ENCODE measurements at places on chromosomes 12 and 14. TPM values are rescaled to one million over a fixed set of nuclear protein-coding genes. Genes with fewer than 3 reads are reported as not detected.

DNA sequence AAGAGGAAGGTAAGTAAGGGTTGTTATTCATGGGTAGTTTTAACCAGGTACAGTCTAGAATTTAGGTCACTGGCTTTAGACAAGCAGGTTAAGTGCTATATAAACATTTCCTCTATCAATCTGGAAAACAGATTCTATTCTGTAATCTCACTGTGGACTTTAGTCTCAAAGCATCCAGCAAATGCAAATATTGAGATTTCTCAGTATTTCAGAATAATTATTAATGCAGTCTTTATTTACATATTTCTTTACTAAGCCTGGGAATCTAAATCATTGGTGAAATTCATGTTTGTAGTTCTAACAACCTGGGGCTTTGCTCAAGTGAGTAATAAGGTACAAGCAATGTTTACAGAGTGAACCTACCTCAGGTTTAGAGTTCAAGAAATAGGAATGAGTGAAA lies 61.9 kb downstream of the SLC41A2 start:
- DNase-seq, result no peak
- no peak overlapping the region for H3K27ac ChIP-seq
- no peaks in the 10 kb centered on the region for H3K4me1 ChIP-seq
- no peaks in the 10 kb centered on the region for H3K36me3 ChIP-seq
- H3K27me3 ChIP-seq, result no peaks in the 10 kb centered on the region

CIT gene
- 50.9 TPM for total RNA-seq

DNA sequence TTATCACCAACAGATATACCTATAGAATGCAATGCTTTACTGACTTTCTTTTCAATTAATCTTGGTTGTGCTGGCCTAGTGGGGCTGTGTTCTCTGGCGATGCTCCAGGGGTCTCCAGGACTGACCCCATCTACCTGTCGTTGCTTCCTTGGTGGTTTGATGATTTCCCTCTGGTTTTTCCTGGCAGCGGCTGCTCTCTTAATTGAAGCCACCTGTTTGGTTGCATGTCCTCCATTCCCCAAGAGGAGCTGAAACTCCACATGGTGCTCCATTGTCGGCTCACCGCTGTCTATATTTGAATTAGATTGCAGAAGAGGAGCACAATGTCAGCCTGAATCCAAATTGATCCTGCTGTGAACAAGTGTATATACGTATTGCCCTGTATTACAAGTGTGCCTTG lies 7.1 kb upstream of the IFNG-AS1 start:
- DNase-seq, result no peak
- H3K27me3 ChIP-seq, result no peaks in the 10 kb centered on the region
- H3K36me3 ChIP-seq, result no peaks in the 10 kb centered on the region
- no peak overlapping the region for H3K4me3 ChIP-seq
- H3K27ac ChIP-seq, result no peak overlapping the region

DNA sequence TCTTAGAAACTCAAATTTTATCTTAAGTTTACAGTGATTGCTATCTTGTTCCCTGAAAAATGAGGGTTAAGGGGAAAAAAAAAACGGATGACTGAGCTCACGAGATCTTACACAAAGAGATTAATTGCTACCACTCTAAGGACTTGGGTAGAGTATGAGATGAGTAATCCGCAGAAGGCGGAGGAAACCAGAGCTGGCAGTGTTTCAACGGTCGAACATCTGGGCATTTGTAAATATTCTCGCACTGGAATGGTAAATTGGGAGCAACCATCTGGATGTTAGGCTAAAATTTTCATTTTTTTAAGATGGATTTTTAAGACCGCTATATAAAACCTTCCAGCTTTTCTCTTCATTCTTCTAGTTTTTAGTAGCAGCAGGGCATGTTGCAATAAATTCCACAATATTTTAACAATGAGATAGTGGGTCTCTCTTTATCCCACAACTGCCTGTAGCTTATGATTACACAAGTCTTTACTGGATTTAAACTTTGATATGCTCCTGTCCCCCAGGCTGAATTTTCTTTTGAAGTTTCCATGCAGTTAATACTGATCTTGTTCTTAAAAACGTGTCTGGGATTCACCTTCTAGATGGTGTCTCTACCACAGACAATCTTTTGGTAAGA lies 1324.1 kb downstream of the AACS start:
- no peaks in the 10 kb centered on the region for H3K4me1 ChIP-seq
- no peaks in the 10 kb centered on the region for H3K36me3 ChIP-seq
- H3K27ac ChIP-seq, result no peak overlapping the region
- no peaks in the 10 kb centered on the region for H3K27me3 ChIP-seq
- DNase-seq, result no peak

- H3K27ac ChIP-seq, result no peak overlapping the region
- DNase-seq, result no peak
- no peaks in the 10 kb centered on the region for H3K36me3 ChIP-seq
- H3K4me3 ChIP-seq, result no peak overlapping the region
- H3K27me3 ChIP-seq, result peaks cover 6% of the 10 kb centered on the region
Measured at GRCh38 chr12:15823360-15824128, 34.4 kb upstream of the EPS8 start.

DNA sequence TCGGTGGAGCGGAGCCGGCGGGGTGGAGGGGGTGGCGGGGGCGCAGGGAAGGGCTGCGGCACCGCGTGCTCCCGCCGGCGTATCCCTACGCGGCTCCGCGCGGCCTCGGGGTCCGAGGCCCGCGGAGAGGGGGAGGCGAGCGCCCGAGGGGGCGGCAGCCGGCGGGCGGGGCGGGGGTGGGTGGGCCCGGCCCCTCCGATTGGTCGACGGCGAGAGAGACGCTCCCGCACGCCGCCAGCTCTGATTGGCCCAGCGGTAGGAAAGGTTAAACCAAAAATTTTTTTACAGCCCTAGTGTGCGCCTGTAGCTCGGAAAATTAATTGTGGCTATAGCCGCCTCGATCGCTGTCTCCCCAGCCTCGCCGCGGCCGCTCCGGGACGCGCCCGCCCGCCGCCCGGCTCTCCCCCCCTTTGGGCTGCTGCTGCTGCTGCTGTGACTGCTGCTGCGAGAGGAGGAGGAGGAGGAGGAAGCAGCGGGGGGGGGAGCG lies at the start of gene FOXG1:
Gene FOXG1 (plus strand): TSS at position 319 of the 487 bp plus-strand sequence. CDS start 493 bp downstream, outside the sequence.
- DNase-seq, result no peak
- H3K27ac ChIP-seq, result peak within 1 kb of the TSS; percentile 37
- peaks cover 90% of the 10 kb centered on the region for H3K27me3 ChIP-seq
- no peaks in the 10 kb centered on the region for H3K36me3 ChIP-seq
- H3K4me1 ChIP-seq, result no peaks in the 10 kb centered on the region

AJUBA gene
- 56.1 TPM for total RNA-seq

- H3K27me3 ChIP-seq, result no peaks in the 10 kb centered on the region
- H3K4me1 ChIP-seq, result no peaks in the 10 kb centered on the region
- no peak for DNase-seq
Measured at GRCh38 chr14:75700295-75700694, 39.2 kb downstream of the TTLL5 start.

DNA sequence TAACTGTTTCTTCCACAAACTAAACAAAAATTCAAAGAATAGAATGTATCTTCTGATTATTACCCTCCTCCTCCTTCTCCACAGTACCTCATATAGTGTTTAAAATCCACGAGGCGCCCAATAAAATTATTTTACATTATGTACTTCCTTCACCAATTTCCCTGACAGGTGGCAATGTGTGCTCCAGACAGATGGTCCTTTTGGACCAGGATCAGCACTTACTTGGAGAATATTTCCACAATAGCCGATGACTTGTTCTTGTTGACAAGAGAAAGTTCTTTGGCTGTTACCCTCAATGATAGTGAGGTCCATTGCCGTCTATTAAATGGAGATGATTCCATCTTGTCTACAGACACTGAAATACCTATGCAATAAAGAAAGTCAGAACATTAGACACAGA lies 34.9 kb downstream of the LIMA1 start:
- peaks cover 18% of the 10 kb centered on the region for H3K36me3 ChIP-seq
- peaks cover 27% of the 10 kb centered on the region for H3K4me1 ChIP-seq
- no peaks in the 10 kb centered on the region for H3K27me3 ChIP-seq
- no peak overlapping the region for H3K4me3 ChIP-seq
- no peak for DNase-seq

DHRS2 gene
- 1.4 TPM for total RNA-seq

KRT86 gene
- 0.14 TPM for total RNA-seq

GRCh38 chr12:23560611-23561010 lies 388.9 kb downstream of the SOX5 start:
- H3K27me3 ChIP-seq, result peaks cover 9% of the 10 kb centered on the region
- H3K4me3 ChIP-seq, result no peak overlapping the region
- no peak for DNase-seq
- H3K4me1 ChIP-seq, result peaks cover 9% of the 10 kb centered on the region

SLC7A8 gene
- 56.1 TPM for total RNA-seq

IGF1 gene
- 16.1 TPM for total RNA-seq

IRAK3 gene
- total RNA-seq, result 0.21 TPM

DNA sequence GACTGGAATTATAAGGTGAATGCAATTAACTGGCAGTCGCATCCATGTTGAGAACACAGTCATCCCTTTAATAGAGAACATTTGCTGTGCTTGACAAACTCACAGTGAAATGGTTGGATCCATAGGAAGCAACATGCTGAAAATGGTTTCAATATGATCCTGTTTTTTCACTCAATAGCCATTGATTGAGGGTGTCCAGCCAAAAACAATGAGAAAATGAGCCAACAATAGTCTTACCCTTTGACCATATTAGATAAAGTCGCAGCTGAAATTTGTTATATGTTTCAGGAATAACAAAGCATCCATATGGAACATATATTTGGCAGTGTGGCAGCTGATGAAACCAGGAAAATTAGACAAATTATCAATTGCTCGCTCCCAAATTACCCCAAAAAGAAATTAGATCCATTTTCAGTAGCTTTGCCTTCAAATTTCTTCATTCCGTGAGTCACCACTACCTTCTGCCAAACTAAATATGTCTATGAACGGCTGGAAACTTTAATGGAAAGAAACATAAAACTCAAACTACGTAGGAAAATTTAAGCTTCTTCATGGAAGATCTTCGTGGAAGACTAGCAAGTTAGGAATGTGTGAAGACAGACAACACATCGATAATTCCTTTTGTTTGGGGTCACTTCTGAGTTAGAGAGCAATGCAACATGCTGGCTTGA lies 17.4 kb downstream of the IGF1 start:
- no peak overlapping the region for H3K4me3 ChIP-seq
- H3K4me1 ChIP-seq, result no peaks in the 10 kb centered on the region
- no peak for DNase-seq
- peaks cover 6% of the 10 kb centered on the region for H3K27me3 ChIP-seq
- H3K36me3 ChIP-seq, result peaks cover 5% of the 10 kb centered on the region
- H3K27ac ChIP-seq, result no peak overlapping the region

GRCh38 chr12:93061473-93062419 lies 132.7 kb upstream of the EEA1 start:
- no peak overlapping the region for H3K27ac ChIP-seq
- H3K36me3 ChIP-seq, result no peaks in the 10 kb centered on the region
- peaks cover 9% of the 10 kb centered on the region for H3K4me1 ChIP-seq
- no peak for DNase-seq

- no peaks in the 10 kb centered on the region for H3K27me3 ChIP-seq
- peaks cover under 1% of the 10 kb centered on the region for H3K36me3 ChIP-seq
- H3K4me1 ChIP-seq, result no peaks in the 10 kb centered on the region
- H3K27ac ChIP-seq, result no peak overlapping the region
- no peak overlapping the region for H3K4me3 ChIP-seq
- no peak for DNase-seq
Measured at GRCh38 chr12:82904219-82904790, 217.6 kb downstream of the TMTC2 start.

All from type B pancreatic cell (in vitro differentiated cells).